ENCODE measurements at places on chromosomes 11 and 22. TPM values are rescaled to one million over a fixed set of nuclear protein-coding genes. Genes with fewer than 3 reads are reported as not detected.
A peak's percentile ranks its signal among the peaks of the same experiment; 100 is the strongest.

SLC22A25 gene
- not detected for total RNA-seq

GRCh38 chr22:44907765-44908737 lies 101.8 kb downstream of the PHF21B start:
- peak; percentile 4 for DNase-seq

CDC45 gene
- 2.7 TPM for total RNA-seq

DNA sequence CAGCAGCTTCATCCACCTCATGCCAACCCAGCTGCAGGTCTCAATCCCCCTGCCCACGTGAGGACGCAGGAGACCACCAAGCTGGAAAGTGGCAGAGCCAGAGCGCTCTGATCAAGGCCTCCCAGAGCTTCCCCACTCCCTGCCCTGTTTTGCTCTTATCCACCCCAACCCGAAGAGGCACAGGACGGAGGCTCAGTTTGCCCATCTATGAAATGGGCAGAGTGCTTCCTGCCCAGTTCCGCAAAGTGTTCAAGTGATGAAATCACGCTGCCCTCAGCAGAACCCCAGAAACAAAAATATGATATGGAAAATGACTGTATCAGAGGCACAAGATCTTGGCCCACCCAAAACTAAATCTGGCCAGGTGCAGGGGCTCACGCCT lies 7.9 kb downstream of the LGALS2 start:
- DNase-seq: no peak

- DNase-seq: no peak
These were observed 28.2 kb downstream of the LRRC32 start for GRCh38 chr11:76642341-76642740.

PGA4 gene
- 0.14 TPM for total RNA-seq

DNA sequence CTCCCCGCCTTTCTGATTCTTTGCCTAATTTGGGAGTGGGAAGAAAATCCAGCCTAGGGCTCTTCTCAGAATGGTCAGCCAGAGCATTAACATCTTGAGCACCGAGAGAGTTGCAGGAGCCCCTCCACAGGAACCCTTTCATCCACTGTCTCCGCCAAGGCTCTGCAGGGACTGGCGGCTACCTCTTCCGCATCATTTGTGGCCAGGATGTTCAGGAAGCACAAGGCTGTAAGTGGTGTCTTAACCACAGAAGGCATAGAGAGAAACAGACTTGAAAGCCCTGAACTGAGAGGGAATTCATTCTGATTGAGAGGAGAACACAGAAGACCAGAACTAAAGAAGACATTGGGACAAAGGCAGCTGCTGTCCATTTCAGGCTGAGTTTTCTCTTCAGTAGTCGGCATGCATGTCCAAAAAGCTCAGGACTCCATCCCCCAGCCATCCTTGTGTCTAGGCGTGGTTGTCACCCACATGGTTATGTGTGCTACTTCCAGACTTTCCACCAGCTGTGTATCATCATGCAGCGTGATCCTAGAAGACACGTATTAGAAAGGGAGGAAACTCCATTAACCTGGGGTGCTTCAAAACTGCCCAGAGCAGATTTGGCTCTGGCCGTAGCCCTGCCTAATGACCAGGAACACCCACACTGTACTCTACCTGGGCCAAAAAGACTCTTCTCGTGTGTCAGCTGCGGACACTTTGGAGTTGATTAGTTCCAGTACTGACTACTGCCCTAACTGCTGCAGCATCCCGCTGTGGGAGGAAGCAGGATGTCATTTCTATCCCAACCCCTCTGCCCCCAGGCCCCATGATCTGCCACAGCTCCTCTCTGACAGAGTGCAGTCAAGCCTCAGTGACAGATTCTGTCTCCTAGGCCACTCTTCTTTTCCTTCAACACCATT lies 725.1 kb downstream of the NTM start:
- DNase-seq: no peak

TMPRSS13 gene
- total RNA-seq: 0.46 TPM

- DNase-seq: no peak
These were observed 88.0 kb upstream of the E2F8 start for GRCh38 chr11:19328586-19329311.

GRCh38 chr22:39308614-39309363 lies 10.6 kb downstream of the RPL3 start:
- DNase-seq: no peak

SYT12 gene
- total RNA-seq: 0.43 TPM

CHST1 gene
- 0.40 TPM for total RNA-seq

All from left colon (tissue), 2 donors.